ENCODE measurements at places on chromosomes 3 and 15.

DNA sequence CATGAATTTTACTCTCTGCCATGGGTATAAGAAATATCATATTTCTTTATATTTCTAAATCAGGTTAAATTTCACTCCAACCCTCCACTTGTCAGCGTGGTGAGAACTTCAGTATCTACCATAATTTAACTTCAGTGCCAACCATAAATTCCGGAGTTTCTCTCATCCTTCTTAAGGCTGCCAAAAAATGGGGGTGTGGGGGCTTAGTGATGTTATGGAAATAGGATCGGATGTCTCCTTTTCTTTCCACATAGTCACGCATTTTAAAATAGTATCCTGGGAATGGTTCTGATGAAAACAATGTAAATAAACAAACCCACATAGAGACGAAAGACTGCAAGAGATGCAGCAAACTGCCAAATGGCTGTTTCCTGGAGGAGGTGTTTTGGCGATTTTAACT, 12.9 kb upstream of the FAM3D start:
- DNase-seq, result no peak

DNA sequence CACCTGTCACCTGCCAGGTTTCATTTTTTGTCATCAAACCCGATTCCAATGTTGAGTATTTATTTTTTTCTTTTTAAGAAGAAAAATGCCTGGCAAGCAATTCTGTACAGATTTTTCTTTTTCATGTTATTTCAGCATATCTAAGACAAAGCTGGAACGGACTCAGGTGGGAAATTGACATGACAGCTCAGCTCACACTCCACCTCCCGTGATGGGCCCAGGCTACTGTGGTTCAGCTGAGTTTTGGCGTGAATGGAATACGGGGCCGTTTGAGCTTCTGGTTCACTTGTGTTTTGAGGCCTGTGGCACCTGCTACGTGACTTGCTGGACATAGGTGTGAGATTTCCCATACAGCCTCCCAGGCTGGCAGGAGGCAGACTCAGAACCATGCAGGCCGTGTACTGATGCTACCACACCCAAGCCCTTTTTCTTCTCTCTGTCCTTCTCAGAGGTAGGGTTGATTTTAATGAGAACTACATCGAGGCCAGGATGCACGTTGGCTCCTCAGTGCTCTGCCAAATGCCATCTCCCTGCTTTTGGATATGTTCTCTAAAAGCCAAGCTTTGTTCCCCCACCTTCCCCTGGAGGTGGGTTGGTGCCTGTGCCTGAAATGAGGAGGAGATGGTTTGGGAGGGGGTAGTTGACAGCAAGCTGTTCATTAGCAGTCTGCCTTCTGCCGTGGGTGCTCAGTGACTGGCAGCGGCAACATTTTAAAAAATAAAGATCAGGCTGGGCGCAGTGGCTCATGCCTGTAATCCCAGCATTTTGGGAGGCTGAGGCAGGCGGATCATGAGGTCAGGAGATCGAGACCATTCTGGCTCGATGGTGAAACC, 48.7 kb downstream of the TRAK1 start:
- DNase-seq, result no peak

DNA sequence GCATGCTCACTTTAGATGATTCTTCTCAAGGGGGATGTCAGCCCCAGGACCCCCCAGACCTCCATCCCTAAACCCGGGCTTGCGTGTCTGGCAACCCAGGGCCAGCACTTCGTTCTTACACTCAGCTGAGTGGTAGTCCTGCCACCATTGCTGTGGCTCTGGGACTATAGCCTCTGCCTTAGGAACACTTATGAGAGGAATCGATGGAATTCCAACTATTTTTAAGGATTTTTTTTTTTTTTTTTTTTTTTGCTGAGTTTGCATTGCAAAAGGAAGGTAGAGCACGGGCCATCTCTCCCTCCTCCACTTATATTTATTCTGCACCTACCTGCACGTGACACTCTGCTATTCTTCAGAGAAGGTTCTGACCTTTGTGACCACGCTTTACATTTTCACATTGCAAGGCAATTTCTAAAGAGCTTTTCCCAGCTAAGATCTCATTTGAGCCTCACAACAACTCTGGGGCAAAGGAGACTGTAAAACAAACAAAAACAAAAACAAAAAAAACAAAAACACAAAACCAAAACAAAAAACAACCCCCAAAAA, 113.9 kb downstream of the LPP start:
- DNase-seq, result no peak

GRCh38 chr3:61704807-61705206, 143.4 kb downstream of the PTPRG start:
- no peak for DNase-seq

- no peak for DNase-seq
Observed at GRCh38 chr3:17730318-17730967, 12.0 kb downstream of the TBC1D5 start.

DNA sequence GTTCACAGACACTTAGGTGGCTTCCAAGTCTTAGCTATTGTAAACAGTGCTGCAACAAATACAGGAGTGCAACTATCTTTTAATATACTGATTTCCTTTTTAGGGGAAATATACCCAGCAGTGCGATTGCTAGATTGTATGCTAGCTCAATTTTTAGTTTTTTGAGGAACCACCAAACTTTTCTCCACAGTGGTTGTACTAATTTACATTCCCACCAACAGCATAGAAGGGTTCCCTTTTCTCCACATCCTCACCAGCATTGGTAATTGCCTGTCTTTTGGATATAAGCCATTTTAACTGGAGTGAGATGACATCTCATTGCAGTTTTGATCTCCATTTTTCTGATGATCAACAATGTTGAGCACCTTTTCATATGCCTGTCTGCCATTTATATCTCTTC, 58.9 kb downstream of the ZNF148 start:
- DNase-seq, result no peak

Measured in NCI-H1694 treated with DMSO at 0.1 percent for 48 hours (cell line).